ENCODE measurements at places on chromosomes 7 and 10.
A peak's percentile ranks its signal among the peaks of the same experiment; 100 is the strongest.

- peak; percentile 28 for DNase-seq
Measured at GRCh38 chr10:34933676-34934075, 118.6 kb upstream of the PARD3 start.

DNA sequence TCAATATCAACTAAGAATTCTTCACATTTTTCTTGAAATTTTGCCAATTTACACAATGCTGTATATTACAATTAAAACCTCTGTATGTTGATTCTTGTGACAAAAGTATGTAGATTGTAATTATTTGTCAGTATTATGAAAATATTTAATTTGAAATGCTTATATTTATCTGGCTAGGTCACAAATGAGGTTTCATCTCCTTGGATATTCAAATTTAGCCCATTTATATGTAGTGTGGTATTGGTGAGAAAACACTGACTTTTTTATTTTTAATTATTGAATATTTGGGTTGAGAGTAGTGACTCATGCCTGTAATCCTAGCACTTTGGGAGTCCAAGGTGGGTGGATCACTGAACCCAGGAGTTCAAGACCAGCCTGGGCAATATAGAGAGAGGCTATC lies 2.9 kb upstream of the RARRES2 start:
- DNase-seq = no peak

DNA sequence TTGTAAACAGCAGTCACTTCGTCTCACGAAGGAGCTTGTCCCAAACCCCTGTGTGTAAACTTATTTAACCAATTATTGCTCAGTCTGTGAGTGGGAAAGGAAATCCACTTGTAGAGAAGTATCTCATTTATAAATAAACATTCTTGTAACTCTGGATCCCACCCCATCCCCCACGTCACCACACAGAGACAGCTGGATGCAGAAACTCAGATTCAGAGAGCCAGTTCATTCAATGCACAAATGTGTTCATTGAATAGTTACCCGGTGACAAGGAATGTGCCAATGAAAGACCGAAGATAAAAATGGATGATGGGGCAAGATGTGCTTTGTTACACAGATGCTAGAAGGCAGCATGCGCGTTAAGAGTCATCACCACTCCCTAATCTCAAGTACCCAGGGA lies 8.3 kb upstream of the OCM start:
- no peak for DNase-seq

DNA sequence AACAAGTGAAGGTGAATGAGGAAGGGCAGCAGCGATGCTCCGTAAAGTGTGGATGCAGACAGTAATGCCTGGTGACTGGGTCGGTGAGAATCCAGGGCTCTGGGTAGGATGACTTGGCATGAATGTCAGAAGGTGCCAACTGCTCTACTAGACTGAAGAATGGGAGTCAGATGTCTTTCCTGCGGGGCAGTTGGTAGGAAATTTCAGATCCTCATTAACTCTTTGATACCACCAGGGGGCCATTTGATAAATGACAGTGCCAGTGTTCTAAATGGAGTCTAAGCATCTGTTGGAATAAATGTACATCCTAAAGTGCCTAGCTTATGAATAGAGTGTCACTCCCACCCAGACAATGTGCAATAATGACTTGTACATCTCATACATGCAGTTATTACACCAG lies 462.0 kb downstream of the GRM8 start:
- no peak for DNase-seq

- no peak for DNase-seq
Measured at GRCh38 chr10:119361037-119361436, 153.7 kb downstream of the GRK5 start.

DNA sequence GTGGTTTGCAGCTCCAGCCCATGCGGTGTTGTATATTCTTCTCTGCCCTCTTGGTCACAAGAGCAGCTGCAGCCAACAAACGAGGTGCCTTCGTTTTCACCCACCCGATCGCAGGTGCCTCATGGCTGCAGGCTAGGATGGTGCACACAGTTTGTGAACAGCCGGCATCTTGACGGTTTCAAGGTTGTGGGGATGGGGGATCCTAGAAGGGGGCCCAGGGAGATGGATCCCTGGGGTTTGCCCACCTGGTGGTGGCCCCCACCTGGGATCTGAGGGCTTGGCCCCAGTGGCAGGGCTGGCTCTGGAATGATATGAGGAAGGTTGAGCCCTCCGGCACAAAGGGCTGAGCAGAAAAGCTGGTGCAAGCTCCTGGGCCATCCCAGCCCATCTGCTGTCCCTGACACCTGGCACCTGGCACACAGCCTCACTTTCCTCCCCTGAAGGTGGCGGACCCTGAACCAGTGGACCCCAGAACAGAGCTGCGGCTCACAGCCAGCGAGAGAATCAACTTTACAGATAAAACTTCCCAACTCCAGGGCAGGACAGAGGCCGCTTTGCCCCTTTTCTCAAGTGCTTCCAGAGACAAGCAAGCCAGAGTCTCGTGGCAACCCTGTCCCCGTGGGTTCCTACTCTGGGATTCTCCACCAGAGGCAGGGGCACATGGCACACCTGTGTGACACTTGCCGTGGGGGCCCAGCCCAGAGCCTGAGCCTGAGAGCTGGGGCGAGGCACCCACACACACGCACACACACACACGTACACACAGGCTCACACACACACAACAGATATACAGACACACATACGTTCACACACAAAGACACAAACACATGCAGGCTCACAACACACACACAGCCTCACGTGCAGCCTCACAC lies 177.3 kb upstream of the PPP2R2D start:
- DNase-seq = no peak

GRCh38 chr7:40544871-40545303 lies 410.1 kb downstream of the SUGCT start:
- no peak for DNase-seq

GRCh38 chr7:29945259-29945809 lies 44.3 kb downstream of the SCRN1 start:
- DNase-seq = no peak

GRCh38 chr7:155551785-155552611 lies 5.6 kb upstream of the CNPY1 start:
- DNase-seq = no peak

DNA sequence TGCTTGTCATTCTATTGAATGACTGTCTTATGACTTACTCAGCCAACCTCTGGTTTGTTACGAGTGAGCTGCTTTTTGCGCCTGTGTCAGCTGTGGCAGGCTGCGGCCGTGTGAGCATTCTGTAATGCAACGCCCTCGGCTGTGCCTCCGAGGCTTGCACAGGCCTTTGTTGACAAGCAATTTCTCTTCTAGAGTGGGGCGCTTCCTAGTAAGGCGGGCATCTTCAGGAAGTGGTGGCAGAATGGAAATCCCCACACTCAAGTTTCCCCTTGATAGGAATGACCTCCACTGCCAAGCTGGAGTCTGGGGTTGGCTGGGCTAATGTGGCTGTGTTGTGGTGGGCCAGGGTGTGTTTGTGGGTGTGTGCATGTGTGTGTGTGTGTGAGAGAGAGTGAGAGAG lies 20.2 kb upstream of the TMEM178B start:
- DNase-seq = no peak

DNA sequence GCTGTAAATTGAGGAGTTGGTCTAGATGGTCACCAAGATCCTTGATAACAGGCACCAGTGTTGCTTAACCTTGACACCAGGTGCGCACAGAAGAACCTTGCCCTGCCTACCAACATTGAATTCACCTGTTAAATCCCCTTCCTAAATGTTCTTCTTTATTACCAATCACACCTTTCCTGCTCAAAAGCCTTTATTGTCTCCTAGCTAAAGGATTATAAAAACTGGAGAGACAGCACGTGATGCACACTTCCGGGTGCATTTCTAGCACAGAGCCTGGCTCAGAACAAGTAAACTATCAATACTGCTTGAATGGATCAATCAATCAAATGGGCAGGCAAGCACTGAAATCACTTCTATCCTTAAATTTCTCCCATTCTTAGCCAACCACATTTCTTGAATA lies 56.3 kb downstream of the SVIL start:
- DNase-seq = no peak

DNA sequence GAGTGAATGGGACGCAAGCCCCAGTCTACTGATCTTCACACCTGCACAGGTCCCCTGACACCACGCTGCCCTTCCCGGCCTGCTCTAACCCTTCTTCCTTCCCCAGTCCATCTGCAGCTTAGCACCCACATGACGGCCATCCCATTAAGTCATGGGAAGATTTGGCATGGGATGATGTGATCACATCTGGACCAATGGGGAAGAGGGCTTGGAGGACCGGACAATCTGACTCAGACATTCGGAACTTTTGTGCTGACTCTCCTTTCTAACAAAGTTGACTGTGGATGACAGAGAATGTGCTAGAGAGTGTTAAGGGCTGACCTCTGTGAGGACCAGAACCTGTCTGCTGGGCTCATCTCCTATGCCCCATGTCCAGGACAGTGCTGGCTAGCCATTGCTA lies 15.6 kb downstream of the CXCL12 start:
- DNase-seq = peak; percentile 33
